ENCODE measurements at places on chromosomes 4 and X.

GRCh38 chr4:85776579-85776978, 301.6 kb downstream of the ARHGAP24 start:
- no peak for DNase-seq

- DNase-seq: no peak
Measured at GRCh38 chrX:85815203-85815751, 232.1 kb downstream of the CHM start.

DNA sequence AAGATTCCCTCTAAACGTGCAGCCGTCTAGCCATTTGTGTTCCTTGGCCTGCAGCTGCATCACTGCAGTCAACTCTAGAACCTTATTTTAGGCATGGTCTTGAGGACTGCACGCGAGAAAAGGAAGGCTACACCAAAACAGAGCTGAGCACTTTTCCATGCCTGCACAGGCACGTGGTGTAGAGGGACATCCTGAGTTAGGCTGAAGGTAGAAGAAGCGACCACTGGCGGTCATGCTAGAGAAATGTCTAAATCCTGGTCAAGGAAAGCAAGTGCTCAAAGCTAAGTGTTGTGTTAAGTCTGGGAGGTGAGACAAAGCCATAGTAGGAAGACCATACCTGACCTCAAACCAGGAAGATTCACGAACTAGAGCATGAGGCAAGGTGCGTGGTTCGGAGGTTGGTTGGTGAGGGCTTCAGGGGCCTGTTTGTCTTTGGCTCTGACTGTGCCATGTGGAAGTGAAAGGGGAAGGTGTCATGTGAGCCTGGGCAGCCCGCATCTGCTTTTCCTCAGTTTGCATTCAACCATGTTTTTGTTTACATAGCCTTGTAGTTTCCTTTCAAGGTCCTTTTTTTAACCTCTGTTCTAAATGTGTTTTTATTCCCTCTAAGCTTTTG, 203.8 kb downstream of the AASDH start:
- DNase-seq: no peak

GRCh38 chr4:26275281-26275680, 45.5 kb upstream of the RBPJ start:
- DNase-seq: no peak

DNA sequence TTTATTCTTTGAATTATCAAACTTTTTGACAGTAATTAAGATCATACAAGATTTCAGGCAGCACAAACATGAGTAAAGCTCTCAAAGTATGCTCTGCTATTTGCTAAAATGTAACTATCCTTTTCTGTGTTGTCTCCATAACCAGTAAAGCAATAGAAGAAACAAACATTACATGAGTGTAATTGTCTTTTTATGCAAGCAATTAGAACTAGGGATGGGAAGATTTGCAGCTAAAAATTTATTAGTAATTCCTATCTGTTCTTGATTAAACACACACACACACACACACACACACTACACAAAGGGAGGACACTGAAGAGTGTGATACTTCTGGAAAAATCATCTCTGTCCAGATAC, 512.9 kb downstream of the FAT4 start:
- no peak for DNase-seq

DNA sequence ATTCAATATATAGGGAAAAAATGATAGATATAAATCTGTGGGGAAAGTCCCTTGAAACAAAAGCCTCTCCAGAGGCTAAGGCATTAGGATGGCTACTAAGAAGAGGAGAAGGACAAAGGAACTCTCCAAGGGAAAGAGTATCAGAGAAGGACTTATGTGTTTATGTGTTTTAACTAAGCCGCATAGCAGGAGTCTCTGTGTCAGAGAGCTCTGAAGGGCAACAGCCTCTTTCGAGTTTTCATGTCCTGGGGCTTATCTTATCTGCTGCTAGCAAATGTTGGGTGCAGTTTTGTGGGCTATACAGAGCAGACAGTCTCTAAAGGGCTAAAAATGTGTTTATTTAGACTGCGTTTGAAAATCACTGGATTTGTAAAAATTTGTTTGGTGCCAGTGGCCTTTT, 1145.6 kb upstream of the DIAPH2 start:
- no peak for DNase-seq

DNA sequence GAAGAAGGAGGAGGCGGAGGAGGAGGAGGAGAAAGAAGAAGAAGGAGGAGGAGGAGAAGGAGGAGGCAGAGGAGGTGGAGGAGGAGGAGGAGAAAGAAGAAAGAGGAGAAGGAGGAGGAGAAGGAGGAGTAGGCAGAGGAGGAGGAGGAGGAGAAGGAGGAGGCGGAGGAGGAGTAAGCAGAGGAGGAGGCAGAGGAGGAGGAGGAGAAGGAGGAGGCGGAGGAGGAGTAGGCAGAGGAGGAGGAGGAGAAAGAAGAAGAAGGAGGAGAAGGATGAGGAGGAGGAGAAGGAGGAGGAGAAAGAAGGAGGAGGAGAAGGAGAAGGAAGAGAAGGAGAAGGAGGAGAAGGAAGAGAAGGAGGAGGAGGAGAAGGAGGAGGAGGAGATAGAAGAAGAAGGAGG, 19.9 kb downstream of the MRFAP1 start:
- DNase-seq: no peak

- no peak for DNase-seq
Measured at GRCh38 chrX:151812661-151813060, 78.1 kb downstream of the CNGA2 start.

DNA sequence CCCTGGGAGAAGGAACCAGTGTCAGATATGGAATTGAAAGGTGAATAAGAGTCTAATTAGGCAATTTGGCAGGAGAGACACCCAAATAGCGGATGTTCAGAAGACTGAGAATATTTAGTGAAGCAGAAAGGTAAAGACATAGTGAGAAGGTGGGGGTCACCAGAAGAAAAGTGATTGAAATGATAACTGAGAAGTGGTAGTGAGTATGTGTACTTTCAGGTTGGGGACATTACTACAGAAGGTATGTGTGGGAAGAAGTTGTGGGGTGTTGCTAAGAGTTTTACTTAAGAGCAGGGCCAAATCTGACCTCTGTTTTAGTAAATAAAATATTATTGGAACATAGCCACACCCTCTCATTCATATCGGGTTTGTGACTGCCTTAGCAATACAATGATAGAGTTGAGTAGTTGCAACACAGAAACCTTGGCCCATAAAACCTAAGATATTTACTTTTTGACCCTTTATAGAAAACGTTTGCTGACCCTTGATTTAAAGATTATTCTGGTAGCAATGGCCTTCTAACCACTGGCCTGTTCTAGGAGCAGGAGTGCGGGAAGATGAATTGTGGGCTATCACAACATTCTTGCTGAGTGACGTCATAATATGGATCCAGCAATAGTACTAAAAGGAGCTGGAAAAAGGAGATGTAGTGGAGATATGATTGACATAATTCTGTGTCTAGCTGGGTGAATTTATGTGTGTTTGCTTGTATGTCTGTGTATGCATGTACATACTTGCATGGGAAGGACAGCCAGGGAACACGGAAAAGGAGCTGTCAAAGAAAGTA, 115.3 kb downstream of the HS3ST1 start:
- DNase-seq: no peak

- DNase-seq: no peak
Measured at GRCh38 chrX:3962511-3963311, 249.3 kb upstream of the PRKX start.

DNA sequence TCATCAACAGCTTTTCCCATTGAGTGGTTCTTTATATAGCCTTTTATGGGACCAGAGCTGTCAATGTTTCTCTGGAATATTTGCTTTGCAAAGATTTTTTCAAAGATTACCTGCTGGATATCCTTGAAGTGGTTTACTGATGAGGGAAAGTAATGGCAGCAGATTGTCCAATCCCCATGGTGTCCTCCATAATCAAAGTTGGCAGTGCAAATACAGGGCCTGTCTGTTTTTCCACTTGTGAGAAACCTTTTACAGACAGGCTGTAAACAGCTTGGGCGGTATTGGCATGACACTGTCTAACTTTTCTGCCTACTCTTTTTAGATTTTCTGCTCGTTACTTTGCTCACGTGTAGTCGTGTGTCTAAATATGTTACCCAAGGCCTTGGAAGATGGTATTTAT, 641.9 kb upstream of the NR3C2 start:
- no peak for DNase-seq

GRCh38 chrX:50629774-50630173, 159.1 kb upstream of the DGKK start:
- no peak for DNase-seq

DNA sequence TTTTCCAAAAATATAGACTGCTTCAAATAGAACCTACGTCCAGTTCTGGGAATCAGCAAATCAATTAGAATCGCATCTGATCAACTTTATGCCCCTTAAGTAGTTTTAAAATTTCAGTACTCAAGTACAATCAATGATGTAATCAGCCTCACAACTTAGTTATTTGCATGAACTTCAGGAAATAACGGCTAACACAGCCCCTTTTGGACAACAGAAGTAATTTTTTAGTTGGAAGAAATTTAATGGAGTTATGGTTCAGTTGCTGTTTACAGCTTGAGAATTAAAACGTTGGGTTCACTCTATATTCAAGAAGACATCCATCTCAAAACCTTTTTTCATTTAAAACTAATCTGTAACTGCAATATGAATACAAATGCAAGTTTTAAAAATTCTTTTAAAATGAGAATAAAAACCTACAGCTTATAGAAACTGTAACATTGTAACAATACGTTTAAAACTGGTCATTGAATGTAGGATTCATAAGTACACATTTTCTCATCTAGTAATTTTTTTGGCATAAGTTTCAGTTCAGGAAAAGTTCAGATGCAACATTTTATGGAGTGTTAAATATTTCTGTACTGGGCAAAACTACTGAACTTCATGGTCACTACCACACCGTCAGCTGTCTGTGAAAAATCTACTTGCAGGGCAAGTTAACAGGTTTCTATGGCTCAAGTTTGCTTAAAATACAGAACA, 956 bp downstream of the TAPT1 start:
- no peak for DNase-seq

DNA sequence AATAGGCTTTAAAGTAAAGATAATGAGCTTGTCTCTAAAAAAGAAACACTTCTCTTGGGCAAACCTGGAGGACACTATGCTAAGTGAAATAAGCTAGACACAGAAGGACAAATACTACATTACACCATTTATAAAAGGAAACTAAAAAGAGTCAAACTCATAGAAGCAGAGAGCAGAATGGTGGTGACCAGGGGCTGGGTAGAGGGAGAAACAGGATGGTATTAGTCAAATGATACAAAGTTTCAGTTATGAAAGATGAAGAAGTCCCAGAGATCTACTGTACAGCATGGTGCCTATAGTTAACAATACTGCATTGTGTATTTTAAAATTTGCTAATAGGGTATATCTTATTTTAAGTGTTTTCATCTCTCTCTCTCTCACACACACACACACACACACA, 28.5 kb downstream of the ACSL4 start:
- no peak for DNase-seq

DNA sequence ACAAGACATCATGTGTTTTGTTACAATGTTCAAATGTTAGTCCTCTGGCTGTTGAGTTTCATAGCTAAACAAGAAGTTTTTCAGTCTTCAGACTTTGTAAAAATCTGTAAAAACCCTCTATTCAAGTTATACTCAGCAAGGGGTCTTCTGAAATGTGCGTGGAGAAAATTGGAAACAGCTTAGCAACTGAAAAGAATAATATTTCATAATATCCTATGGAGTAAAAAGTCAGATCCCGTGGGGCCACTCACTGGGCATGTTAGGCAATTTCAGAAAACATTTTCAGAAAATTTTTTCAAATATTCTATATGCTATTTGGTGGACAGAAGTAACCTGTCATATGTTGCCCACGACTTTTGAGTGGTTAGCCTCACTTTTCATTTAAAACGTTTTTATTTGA, 118.3 kb downstream of the CORIN start:
- DNase-seq: no peak

DNA sequence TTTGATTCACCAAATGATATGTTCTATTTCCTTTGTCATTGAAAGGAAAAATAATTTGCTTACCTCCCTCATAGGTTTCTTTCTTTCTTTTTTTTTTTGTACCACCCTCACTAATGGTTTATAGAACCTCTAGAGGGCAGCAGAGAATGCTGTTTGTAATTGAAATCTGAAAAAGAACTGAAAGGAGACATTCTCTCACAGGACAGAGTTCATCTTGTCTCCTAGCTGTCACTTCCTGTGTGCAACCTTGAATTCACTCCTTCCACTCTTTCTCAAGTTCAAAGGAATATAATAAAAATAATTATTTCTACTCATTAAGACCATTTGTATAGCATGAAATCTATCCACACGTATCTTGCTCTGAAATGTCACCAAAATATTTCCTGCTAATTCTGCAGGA, 51.0 kb downstream of the GUCY1B1 start:
- no peak for DNase-seq

DNA sequence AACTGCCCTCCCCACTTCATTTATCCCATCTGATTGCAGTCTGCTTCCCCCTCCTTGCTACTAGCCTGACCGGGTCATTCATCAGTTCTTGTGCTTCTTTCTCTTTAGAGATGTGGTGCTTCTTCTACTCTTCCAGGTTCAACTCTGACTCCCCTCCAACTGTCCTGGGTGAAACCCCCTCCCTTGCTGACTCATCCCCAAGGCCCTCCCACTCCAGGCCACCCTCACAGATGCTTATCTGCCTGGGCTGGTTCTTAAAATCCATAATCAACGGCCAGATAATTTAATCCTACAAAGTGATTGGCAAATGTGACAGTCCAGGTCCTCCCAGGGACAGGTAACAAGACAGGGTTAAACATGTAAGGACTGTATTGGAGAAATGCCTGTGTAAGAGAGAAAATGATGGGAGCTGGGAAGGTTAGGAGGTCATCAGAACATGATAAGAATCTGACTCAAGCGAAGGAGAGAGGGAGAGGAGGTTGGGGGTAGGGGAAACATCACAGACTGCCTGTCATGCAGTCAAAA, 182.8 kb upstream of the C1QTNF7 start:
- no peak for DNase-seq

DNA sequence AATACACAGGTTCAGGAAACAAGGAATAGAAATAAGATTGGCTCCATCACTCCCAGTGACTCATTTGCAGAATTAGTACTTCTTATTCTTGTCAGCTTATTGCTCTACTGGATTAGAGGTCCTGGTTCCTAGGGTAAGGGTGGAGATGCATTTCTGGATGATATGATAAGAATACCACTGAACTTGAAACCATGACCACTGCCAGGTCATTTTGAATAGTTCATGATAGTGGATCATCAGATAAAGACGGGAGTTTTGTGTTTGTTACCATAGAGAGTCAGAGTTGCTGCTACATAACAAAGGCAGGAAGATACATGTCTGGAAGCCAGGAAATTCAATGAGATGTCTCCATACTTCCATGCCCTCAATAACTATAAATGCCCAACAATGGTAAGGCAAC, 109.2 kb upstream of the FAT1 start:
- DNase-seq: no peak

GRCh38 chr4:88817740-88818139, 120.1 kb upstream of the NAP1L5 start:
- no peak for DNase-seq

DNA sequence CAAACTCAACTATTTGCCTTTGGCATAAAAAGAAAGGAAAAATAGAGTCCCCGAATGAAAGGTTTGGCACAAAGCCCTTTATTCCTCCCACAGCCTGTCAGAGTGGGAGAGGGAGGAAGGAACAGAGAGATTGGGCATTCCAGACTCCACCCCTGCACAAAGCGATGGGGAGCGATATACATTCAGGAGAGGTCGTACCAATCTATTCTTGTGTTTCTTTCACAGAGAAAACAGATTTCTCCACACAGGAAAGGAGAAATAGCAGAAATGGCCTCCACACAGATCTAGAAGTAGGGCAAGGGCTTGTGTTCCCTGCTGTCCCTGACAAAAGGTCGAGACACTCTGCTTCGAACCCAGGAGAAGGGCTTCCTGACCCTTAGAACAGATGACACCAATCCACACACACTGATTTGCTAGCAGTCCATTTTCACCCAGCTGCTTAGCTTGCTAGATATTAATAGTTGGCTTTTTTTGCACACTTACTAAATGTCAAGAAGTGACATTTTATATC, 197.4 kb downstream of the MAML3 start:
- DNase-seq: no peak

- no peak for DNase-seq
Measured at GRCh38 chr4:100288161-100288560, 97.9 kb upstream of the DDIT4L start.

All from anterior cingulate cortex (tissue), 58 donors.